Placental pericyte (primary cell): ENCODE measurements at places on chromosomes 2 and 18. TPM values are rescaled to one million over a fixed set of nuclear protein-coding genes. Genes with fewer than 3 reads are reported as not detected.

Gene RNF144A
- 0.22 and 3.9 TPM in 2 replicates for total RNA-seq

Gene ANKRD30BL
- 0.14 TPM in 1 of 2 replicates, not detected in the other for total RNA-seq

Gene GPR55
- total RNA-seq = under 0.01 TPM in 1 of 2 replicates, not detected in the other

Gene ROCK1
- total RNA-seq = 28.0 and 46.0 TPM in 2 replicates

Gene AGAP1
- 15.5 and 28.6 TPM in 2 replicates for total RNA-seq

Gene FKBP1B
- 2.0 and 5.3 TPM in 2 replicates for total RNA-seq

Gene ANKRD62
- total RNA-seq = not detected in 2 replicates
